ENCODE measurements at places on chromosomes 2 and 18.

- DNase-seq: no peak
Measured at GRCh38 chr18:1019191-1019590, 114.5 kb downstream of the ADCYAP1 start.

- no peak for DNase-seq
Measured at GRCh38 chr2:11466307-11467128, 557 bp upstream of the E2F6 start.

DNA sequence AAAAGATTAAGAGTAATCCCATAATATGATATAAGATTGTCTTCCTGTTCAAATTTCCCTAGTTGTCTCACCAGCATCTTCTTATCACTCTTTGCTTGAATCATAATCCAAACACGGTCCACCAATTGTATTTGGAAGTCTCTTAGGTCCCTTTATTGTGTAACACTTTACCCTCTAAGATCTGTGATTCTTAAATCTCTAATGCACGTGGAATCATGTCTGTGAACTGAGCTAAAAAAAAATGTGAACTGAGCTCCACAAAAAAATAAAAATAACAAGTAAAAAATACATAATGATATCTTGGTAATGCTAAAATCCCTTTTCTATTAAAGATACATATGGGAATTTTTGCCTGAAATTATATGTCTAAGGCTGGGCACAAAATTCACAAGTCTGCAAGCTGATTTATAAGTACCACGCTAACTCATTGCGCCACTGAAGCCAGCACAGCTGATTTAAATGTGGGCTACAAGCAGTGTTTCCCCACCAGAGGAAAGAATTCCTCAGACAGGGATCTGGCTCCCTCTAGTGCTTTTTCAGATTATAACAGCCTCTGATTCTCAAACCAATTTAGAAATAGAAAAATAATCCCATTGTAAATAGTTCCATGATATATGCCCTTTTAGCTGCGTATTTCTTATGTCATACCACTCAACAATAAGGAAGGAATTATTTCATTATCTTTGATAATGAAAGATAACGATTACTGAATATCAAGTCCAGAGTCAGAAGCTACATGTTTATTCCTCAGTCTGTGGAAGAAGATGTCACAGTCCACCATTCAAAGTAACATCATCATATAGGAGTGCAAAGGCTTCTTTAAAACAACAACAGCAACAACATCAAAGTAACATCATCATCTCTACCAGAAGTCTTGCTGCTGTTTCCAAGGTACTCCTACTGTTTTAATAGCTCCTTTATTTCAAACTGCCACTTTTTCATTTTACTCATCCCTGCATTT, 22.9 kb downstream of the RBM43 start:
- DNase-seq: no peak

- DNase-seq: no peak
Measured at GRCh38 chr2:84704505-84705244, 176.2 kb downstream of the TRABD2A start.

DNA sequence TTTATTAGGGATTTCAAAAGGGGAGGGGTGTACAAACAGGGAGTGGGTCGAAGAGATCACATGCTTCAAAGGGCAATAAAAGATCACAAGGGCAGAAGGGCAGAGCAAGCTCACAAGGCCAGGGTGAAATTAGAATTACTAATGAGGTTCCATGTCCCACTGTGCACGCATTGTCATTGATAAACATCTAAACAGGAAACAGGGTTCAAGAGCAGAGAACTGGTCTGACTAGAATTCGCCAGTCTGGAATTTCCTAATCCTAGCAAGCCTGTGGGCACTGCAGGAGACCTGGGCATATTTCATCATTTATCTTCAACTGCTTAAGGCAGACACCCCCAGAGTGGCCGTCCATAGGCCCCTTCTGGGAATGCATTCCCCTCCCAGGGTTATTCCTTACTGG, 408.2 kb downstream of the ZNF804A start:
- no peak for DNase-seq

Measured in activated T-cell treated with anti-CD3 and anti-CD28 coated beads for 1 hour (primary cell).